DMS79 (cell line): ENCODE measurements at places on chromosomes 5 and 9.

- DNase-seq, result no peak
Measured at GRCh38 chr5:89847743-89848142, 561.8 kb downstream of the CETN3 start.

DNA sequence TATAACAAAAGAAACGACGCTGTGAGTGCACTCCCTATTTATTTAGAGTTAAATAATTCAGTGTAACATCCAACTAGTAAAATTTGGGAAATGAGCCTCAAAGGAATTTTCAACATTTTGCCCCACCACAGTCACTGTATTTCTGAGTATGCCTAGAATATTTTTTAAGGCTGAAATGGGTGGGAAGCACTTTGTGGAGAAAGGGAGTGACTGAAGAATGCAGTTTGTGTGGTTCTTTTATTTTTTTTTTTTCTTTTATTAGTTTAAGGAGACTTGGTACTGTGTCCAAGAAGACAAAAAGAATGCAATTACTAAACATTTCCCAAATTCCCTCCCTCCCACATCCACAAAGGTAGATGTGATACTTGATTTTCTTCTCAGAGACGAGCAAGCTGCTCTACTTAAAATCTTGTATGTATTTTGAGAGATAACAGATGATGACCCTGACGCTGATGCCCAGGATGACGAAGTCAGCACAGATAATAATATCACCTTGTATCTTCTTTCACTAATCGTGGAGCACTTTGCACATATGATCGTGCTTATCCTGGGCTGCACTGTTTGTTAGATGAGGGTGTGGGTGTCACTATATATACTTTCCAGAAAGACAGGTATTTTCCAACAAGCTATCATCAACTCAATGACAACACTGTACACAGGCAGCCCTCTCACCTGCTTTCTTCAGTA is 586.3 kb downstream of the RAB3C start:
- DNase-seq, result no peak

DNA sequence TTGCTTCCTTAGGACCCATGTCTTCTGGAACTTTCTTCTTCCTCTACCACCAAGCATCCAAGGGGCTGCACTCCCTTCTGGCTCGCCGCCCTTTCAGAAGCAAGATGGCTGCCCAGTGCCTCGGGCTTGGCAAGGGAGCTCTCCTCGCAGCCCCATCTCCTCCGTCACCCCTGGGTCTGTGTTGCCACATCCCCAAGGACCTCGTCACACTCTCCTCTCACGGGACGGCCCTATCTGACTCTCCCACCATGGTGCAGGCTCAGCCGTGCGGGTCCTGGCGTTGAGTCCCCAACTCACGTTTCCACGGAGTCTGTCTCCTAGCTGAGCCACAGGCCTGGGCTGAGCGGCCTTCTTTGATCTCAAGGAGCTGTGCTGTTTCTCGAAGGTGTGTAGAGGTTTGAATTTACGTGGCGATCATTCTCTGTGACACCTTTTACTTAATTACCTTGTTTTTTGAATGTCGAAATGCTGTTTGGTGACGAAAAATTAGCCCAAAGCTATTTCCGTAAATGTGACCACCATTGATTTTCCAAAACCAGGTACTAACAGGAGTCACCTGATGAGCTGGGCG is 15.0 kb upstream of the SCGB3A1 start:
- DNase-seq, result no peak

DNA sequence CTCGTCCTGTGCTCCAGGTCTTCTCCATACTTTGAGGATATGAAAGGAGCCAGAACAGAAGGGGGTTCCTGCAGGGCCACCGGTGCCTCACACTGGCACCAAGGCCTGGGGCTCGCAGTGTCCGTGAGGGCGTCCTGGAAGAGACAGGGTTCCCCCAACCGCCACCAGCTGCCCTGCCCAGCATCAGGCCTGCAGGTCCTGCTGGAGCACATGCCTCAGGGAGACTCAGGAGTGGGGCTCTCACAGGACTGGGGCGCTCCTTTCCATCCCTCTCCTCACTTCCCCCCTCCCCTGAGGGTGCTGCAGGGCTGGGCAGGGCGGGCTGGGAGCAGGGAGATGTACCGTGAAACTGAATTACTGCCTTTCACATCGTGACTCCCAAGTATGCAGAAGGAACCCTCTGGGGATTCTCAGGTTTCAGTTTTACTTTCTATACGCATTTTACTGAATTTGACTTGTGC is 31.7 kb downstream of the CEP72 start:
- DNase-seq, result peak; percentile 40

DNA sequence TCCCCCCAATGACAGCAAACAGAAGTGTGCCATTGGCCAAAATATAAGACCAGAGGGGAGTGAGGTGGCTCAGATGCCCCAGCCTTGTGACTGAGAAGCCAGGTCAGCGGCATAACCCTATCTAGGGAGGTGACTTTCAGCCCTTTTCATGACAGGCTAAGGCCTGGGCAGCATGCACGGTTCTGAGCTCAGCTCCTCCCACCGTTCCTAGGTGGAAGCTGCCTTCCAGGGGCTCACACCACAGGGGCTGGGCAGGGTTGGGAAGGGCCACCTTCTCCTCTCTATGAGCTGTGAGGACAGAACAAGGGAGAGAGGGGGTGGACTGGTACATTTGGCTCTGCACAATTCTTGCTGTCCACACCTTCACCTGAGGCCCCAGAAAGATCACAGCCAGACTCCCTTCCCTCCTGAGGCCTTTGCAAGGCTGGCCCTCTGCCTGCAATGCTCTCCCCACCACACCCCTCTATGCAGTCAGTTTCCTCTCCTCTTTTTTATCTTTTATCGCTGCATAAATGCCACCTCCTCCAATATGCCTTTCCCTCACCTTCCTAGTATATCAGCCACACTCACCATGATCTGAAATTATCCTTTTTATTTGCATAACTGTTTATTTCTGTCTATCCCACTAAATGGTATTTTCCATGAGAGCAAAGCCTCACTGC is 5.1 kb upstream of the EGR1 start:
- no peak for DNase-seq

- DNase-seq, result peak; percentile 97
Measured at GRCh38 chr9:27385606-27386322, 88.8 kb upstream of the EQTN start.

GRCh38 chr9:137009938-137010732 is 13.8 kb upstream of the CLIC3 start:
- no peak for DNase-seq

GRCh38 chr9:132312873-132313272 is 41.9 kb downstream of the SETX start:
- DNase-seq, result no peak

DNA sequence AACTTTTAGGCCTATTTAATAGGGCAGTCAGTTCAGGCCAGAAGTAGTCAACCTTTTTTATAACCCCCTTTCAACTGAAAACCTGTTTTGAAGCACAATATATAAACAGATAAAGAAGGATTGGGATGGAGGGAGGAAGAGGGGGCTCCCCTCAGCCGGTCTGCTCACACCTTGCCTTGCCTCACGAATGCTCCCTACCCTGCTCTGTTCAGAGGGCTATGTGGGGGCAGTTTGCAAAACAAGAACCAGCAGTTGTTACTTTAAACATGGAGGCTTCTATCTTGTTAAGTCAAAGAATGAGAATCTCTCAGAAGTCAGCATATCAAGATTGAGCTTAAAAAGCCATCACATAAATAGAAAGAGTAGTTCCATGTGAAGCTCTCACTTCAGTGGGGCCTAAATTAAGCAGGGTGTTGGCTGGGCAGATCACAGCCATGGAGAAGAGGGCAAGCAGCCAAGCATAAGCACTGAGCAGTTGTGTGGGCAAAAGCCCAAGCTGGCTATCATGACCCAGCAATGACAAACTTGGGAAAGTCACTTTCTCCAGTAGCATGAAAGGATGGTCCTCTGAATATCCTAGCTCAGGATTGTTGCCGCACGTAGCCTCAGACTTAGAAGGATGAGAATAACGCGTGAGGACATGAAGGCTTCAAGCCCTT is 70.6 kb downstream of the ALDH1A1 start:
- no peak for DNase-seq

DNA sequence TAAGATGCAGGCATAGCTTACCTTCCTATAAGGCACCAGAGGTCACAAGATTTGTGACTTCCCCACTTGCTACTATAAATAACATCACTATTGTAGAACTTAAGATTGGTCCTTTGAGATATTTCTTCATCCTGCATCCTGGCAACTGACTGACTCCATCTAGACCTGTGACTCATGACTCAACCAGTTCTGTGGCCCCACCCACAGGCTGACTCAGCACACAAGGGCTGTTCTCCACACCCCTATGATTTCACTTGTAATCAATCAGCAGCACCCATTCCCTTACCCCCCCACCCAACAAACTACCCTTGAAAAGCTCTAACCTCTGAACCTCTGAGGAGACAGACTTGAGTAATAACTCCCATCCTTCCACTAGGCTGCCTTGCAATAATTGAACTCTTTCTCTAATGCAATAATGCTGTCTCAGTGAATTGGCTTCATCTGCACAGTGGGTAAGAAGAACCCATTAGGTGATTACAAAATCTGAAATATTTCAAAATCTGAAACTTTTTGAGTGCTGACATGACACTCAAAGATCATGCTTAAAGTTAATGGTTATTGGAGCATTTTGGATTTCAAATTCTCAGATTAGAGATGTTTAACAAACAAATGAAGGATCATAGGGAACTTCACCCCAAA is 296.7 kb downstream of the ARL15 start:
- DNase-seq, result no peak

GRCh38 chr5:78597068-78597973 is 51.3 kb downstream of the LHFPL2 start:
- no peak for DNase-seq

DNA sequence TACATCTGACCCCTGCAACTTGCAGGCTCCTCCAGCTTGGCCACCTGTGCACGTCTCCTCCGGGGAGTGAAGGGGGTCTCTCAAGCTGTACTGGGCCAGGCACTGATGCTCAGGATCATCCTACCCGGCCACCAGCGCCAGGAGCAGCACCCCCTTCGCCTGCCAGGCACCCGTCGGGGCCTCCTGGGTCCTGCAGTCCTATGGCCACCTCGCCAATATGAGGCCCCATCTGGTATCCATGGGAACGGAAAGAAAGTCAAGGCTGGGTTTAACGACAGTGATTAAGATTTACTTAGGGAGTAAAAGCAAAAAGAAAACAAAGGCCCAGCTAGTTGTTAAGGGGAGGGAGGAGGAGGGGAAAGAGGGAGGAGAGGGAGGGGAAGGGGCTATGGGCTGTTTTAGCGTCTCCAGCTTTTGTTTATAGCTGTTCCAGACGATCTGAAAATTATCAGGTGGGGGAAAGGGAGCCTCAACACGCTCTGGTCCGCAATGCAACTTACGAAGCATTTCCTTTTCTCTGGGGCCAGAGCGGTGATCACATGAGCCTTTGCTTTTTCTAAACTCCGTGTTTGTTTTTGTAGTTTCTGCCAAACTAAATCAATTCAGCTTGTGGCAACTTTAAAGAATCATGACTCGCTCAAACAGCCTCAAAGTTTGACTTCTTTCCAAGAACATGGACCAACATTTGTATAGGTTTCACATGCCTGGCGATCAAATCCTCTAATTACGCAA is 132.4 kb downstream of the ROR2 start:
- DNase-seq, result no peak

- DNase-seq, result no peak
Measured at GRCh38 chr5:50763351-50763750, 96.9 kb downstream of the PARP8 start.

DNA sequence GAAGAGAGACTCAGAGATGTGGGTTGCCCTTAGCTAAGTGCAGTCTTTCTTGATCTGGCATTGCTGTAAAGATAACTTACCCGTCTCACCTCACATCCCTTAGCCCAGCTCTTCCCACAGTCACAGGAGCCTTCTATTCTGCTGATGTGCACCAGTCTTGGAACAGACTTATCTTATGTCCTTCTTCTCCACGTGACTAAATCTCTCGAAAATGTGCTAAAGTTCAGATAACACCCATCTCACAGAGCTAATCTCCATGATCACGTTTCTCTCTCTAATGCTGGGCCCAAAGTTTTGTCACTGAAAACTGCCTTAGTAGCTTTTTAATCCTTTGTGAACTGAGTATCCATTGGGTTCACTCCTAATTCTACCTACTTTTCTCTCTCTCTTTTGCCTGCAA is 16.7 kb downstream of the SLC36A1 start:
- no peak for DNase-seq

GRCh38 chr5:33612386-33612785 is 171.6 kb downstream of the TARS1 start:
- no peak for DNase-seq

- no peak for DNase-seq
Measured at GRCh38 chr5:32990593-32991420, 279.7 kb downstream of the NPR3 start.

GRCh38 chr9:93612796-93613154 is 36.4 kb downstream of the PHF2 start:
- no peak for DNase-seq

DNA sequence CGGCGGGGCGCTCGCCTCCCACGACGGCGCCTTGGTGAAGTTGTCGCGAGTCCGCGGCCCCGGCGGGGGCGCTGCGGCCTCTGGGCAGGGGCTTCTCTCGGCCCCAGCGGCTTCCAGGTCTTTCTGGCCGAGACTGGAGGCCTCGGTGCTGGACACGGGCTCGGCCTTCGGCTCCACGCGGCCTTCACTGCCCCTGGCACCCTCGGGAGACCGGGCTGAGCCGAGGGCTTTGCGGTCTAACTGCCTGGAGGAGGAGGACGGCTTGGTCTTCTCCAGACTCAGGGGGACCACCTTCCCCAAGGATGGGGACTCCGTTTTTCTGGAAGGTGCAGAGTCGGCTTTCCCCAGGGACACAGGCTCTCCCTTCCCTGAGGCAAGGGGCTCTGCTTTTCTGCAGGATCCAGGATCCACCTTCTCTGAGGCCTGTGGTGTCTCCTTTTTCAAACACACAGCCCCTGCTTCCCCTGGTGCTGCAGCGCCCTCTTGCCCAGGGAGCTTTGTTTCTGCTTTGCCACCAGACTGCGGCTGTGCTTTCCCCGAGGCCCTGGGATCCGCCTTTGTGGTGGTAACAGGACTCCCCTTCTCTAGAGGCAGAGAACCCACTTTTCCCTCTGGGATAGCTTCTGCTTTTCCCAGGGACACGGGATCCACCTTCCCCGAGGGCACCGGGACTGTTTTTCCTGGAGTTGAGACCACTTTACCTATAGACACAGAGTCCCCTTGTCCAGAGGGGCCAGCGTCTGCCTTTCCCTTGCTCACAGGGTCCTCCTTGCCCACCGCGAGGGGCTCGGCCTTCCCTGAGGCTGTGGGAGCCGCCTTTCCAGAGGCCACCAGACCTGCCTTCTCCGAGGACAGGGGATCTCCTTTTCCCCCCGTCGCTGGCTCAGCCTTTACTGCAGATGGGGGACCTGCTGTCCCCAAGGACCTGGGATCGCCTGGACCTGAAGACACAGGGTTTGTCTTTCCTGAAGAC is 12.3 kb downstream of the GPRIN1 start:
- DNase-seq, result no peak

GRCh38 chr9:100216178-100216787 is 117.2 kb downstream of the INVS start:
- DNase-seq, result no peak

GRCh38 chr9:95023217-95024003 is 294.1 kb downstream of the FANCC start:
- peak; percentile 68 for DNase-seq

DNA sequence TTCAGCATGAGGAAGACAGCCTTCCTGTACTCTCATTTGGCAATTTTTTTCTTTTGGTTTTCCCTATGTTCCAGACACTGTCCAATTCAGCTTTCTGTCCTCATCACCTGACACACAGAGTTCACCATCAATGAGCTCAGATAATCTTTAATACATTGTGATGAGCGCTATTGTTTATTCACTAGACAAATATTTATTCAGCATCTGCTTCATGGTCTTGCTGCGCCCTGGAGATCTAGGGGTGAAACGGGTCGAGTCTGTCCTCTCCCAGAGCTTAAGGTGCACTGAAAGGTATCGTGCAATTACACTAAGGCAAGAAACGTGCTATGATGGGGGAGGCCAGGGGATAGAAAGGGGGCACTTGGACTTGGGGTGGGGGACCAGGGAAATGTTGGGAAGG is 281.6 kb downstream of the ZSWIM6 start:
- no peak for DNase-seq

GRCh38 chr9:137304383-137305059 is 2.5 kb upstream of the NRARP start:
- no peak for DNase-seq
